Chondrocyte (in vitro differentiated cells): ENCODE measurements at places on chromosomes 6 and 20. TPM values are rescaled to one million over a fixed set of nuclear protein-coding genes. Genes with fewer than 3 reads are reported as not detected.

- no peak for DNase-seq
Measured at GRCh38 chr20:37649017-37649416, 44.8 kb upstream of the CTNNBL1 start.

GRCh38 chr6:155143578-155144106, 120.2 kb upstream of the CLDN20 start:
- no peak for DNase-seq

ADTRP gene
- 0.35 to 1.3 TPM (median 0.77 TPM) in 3 replicates for total RNA-seq

DNA sequence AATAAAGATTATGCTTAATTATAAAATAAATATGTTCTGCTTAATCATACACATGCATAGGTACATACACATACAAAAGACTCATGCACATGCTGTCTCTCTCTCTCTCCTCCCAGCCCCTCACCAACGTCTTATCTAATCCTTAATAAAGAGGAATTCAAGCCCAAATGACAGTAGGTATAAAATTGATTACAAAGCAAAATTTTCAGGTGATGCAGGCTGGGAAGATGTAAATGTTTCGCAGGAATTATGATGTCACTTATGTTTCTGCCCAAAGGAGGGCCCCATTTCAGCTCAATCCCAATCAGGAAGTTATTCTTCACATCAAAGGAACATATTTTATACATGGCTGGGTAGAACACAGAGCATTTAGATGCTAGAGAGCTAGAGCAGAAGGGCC, 284.6 kb upstream of the ID4 start:
- no peak for DNase-seq
